Epithelial cell of proximal tubule (primary cell): ENCODE measurements at places on chromosomes 3 and 15. TPM values are rescaled to one million over a fixed set of nuclear protein-coding genes. Genes with fewer than 3 reads are reported as not detected.

The ADAMTS9 gene
- 16.9 and 92.7 TPM in 2 replicates for total RNA-seq

- DNase-seq, result peak; percentile 93
Observed at GRCh38 chr3:43177085-43177484, 71.2 kb upstream of the POMGNT2 start.

DNA sequence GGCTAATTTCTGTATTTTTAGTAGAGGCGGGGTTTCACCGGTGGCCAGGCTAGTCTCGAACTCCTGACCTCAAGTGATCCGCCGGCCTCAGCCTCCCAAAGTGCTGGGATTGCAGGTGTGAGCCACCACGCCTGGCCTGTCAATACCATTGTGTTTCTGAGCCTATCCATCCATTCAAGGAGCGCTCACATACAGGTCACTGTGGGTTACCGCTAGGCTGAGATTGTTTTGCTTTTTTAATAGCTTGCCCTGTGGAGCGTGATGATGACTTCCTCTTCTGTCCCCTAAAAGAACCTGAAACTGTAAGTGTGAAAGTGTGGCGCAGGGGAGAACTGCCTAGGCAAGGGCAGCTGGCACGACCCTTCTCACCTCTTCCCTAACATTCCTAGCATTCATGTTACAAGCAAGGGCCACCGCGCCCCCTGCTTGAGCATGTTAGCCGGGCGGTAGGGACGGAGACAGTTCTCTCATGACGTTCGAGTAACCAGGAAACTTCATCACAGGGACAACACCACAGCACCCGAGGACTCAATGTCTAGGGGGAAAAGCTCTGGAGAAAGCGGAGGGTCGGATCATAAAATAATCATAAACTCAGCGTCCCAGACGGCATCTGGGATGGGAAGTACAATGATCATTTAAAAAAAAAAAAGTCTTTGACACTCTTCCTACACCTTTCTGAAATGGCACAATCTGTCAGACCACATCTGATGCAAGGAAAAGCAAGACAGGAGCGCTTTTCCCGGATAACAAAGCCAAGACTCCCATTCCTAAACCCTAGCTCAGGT is 790 bp downstream of the LAMP3 start:
- DNase-seq, result no peak

DNA sequence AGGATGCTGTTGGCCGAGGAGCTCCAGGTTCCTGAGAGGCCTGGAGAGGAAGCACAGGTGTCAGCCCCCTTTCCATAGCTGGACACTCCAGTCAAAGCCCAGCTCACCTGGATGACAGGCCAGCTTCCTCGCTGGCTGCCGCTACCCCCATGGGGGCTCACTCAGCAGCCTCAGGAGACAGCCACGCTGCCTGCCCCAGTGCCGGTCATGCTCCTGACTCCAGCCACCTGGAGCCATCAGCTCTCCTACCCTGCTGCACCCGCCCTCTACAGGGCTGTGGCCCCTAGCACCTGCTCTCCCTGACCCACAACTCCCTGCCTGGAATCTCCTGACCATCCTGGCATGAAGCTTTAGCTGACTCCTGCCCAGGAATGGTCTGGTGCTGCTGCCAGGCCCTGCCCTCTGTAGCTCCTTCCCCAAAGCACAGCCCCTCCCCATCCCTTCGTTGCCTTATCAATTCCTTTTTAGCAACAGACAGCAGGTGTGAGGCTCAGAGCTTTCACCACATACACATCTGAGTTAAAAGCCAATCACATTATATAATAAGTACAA is 94.2 kb downstream of the NUP210 start:
- DNase-seq, result no peak

- DNase-seq, result no peak
Observed at GRCh38 chr3:156749244-156749643, 74.9 kb downstream of the TIPARP start.

DNA sequence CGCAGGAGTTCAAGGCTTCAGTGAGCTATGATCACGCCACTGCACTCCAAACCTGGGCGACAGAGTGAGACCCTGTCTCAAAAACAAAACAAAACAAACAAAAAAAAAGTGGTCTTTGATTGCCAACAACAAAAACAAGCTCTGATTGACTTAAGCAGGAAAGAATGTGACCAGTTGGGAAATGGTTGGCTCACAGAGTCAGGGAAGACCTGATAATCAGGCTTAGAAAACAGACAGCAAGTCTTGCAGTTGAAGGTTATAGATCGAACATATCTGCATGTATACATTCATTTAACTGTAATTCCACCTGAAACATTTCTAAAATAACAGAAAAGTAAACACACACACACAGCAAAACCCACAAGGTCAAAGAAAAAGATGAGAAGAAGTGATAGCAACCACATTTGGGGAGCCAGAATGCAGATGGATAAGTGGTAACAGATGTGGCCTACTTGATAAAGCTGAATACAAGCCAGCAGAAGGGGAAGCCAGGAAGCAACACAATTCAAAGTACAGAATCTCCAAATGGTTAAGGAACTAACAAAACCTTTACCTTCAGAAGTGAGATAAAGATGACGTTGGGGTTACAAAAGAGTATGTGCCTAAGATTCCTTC is 699.9 kb upstream of the ZNF385D start:
- DNase-seq, result no peak

DNA sequence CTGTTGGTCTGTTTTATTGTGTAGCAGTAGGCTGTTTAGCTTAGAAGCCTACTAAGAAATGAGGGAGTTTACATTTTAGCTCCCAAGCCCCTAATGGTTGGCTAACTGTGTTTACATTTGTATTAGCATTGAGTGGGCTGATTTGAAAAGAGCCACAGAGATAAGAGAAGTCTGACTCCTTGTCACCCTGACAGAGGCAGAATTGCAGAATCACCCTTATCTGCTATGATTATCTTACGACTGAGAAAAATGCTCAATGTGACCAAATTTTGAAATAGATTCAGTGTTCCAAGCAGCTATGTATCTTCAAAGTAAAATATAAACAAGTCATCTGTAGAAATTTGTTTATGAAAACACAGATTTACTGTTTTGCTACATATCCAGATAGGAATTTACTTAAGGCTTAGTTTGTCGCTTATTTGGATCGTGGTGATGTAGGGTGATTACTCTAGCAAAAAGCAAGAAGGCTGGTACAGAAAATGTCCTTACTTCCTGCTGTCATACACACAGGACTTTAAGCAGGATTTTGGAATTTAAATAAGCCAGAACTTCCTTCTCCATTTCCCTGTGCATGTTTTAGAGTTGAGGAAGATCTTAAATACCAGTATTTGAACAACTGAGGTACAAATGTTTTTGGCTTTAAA is 19.0 kb downstream of the SEMA6D start:
- no peak for DNase-seq
